ENCODE measurements at places on chromosomes 13 and 19.

- no peak for DNase-seq
These were observed 29.6 kb downstream of the ADGRE1 start for GRCh38 chr19:6916952-6917351.

DNA sequence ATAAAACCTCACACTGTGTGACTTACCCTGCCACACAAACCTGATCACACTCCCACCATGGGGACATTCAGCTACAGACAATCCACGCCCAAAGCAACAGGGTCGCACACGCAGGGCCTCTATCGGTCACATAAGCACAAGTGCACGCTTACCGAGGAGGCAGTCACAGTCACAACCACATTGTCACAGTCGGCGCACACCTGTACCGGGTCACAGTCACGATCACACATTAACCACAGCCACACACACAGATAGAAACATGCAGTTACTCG is 579 bp downstream of the ZNF566 start:
- peak; percentile 40 for DNase-seq

DNA sequence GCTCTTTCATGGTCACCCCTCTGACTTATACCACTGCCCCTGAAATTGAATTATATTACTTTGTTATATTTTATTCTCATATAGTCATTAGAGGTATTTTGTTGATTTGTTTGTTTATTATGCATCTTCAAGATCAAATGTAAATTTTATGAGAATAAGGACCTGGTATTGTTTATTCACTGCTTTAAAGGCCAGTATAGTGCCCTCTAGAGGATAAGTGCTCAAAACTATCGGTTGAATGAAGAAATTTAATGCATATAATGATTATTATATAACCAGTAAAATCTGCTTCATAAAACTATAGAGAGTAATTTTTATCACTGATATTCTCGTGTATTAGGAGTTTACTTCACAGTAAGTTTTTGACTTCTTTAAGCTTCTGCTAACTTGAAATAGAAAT is 1401.9 kb downstream of the SLITRK1 start:
- DNase-seq = no peak

DNA sequence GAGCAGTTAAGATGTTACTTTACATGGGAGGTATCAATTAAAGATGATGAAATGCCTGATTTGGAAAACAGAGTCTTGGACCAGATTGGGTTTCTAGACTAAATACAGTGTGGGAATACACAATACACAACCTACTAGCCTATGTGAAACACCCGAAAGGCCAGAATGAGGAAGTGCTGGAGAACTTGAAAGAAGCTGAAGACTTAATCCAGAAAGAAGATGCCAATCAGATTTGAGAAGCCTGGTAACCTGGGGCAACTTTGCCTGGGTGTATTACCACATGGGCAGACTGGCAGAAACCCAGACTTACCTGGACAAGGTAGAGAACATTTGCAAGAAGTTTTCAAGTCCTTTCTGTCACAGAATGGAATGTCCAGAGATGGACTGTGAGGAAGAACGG is 43.2 kb downstream of the N4BP2L1 start:
- no peak for DNase-seq

- DNase-seq = no peak
These were observed 171.9 kb downstream of the TBC1D4 start for GRCh38 chr13:75309981-75310580.

- DNase-seq = no peak
These were observed 434.7 kb downstream of the DIAPH3 start for GRCh38 chr13:59728896-59729545.

DNA sequence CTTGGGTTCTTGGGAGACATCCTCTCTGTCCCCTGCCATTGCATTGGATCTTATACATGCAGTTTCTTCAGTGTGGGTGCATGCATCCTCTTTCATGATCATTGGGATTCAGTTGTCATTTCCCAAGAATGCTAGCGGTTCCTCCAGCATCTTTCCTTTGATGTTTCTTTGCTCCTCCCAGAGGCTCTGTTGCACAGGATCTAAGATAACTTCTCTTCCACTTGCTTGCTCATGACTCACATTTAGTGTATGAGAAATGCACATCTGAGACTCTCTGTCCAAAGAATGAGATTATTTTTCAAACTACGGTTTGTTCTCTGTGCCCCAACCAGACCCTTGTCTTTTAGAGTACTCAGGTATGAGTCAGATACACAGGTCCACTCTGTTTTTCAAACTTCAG is 197.1 kb downstream of the NDFIP2 start:
- DNase-seq = no peak

GRCh38 chr19:29940971-29941585 is 961 bp upstream of the URI1 start:
- no peak for DNase-seq

GRCh38 chr19:46499692-46500091 is 4.0 kb upstream of the PNMA8B start:
- no peak for DNase-seq

DNA sequence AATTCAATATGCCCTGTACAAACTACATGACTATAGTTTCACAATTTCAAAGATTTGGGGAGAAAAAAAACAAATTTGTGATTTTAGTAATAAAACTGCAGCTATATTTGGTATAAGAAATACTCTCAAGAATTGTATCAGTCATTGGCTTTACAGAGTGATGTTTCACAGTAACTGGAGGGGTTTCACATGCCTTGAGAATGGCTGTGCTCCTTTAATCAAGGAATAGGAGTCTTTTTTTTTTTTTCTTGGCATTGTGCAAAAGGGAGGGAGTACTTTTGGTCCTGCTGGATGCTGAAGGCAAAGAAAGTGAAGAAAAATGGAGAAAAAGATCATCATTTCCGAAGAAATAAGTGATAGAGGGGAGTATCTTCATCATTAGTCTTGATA is 6.8 kb downstream of the ZNF507 start:
- DNase-seq = no peak

DNA sequence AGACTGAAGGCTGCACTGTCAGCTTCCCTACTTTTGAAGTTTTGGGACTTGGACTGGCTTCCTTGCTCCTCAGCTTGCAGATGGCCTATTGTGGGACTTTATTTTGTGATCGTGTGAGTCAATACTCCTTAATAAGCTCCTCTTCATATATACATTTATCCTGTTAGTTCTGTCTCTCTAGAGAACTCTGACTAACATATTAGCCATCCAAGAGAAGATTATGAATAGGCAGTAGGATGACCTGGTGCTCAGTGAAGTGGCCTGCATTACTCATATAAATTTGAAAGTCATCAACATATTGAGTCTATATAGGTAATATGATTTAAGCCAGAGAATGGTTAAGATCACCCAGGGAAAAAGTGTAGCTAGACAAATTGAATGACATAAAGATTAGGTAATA is 136.3 kb upstream of the UFM1 start:
- DNase-seq = no peak

DNA sequence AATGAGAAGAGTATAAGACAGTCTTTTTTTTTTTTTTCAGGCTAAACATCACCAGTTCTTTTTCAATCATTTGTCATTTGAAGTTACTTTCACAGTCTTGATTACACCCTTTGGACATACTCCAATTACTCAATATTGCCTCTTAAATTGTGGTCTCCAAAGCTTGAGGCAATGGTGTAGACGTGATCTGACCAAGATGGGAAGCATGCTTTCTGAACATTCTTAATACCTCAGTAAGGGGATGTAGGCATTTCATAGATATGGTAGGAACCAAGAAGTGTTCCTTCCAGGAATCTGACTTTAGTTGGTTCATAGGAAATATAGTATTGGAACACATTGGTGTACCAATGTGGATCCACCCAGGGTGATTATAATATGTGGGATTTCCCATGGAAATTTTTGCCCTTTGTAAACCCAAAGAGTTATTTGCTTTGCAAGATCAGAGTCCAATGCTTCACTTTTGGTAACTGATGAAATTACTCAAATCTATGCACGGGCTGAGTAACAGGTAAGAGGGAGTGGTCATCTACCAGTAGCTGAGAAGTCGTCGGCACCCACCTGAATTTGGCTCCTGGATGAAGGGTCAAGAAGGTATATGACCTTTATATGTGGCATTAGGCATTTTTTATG is 62.2 kb downstream of the ERCC5 start:
- DNase-seq = no peak

DNA sequence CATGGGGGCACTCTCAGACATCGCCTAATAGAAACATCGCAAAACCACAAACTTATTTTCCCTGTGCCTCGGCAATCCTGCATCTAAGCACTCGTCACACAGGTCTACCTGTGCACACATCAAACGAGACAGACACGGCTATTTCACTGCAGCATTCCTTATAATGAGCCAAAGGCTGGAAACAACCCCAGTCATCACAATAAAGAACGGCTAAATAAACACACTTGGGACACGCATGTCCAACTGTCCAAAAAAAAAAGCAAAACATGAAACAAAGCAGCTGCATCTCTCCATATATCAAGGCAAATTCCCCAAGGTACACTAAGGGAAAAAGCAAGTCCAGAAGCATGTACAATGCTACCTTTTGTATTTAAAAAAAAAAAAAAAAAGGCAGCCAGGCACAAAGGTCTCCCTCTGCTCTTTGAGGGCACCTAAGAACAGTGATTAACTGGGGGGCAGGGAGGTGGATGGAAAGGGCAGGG is 27.2 kb upstream of the CCNP start:
- DNase-seq = no peak

DNA sequence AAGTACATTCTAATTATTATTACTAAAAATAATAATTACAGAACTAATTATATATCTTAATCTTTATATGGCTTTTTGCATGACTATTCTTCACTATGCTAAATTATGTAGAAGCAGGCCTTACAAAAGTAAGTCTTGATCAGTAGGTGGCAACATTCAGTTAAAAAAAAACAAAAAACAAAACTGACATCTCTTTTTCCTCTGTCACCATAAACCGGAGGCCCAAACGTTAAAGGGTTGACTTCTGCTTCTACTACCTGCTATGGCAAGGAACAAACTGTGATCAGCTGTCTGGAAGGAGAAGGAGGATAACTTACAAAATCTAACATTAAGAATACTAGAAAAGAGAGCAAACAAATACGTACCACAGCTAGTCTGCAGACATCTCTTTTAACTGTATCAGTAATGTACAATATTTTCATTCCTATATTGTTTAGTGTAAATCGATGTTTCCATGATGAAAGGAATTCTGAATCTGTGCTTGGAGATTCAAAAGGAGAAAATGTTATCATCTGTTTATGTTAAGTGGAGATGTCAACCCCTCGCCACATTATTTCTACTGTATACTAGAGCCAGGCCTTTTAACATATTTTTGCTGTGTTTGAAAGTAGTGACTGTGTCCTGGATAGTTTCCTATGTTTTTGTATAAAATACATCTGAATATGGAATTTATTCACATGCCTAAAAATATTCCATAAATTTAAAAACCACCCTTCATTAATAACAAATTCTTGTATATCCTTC is 1525.4 kb downstream of the SLITRK1 start:
- no peak for DNase-seq

DNA sequence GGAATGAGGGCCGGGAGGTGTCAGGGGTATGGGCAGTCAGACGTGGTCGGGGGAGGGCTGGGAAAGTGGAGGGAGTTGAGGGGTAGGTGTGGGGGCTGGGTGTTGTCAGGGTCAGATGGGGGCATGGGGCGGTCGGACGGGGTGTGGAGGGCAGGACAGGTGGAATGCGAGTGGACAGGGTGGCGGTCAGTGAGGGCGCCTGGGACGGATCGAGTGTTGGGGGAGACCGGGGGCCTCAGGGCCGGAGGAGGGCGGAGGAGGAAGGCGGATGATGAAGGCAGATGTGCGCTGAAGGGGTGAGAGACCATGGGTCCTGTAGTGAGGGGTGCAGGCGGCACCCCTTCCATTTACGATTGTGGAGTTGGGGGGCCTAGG is 5.7 kb downstream of the TBCB start:
- DNase-seq = no peak

DNA sequence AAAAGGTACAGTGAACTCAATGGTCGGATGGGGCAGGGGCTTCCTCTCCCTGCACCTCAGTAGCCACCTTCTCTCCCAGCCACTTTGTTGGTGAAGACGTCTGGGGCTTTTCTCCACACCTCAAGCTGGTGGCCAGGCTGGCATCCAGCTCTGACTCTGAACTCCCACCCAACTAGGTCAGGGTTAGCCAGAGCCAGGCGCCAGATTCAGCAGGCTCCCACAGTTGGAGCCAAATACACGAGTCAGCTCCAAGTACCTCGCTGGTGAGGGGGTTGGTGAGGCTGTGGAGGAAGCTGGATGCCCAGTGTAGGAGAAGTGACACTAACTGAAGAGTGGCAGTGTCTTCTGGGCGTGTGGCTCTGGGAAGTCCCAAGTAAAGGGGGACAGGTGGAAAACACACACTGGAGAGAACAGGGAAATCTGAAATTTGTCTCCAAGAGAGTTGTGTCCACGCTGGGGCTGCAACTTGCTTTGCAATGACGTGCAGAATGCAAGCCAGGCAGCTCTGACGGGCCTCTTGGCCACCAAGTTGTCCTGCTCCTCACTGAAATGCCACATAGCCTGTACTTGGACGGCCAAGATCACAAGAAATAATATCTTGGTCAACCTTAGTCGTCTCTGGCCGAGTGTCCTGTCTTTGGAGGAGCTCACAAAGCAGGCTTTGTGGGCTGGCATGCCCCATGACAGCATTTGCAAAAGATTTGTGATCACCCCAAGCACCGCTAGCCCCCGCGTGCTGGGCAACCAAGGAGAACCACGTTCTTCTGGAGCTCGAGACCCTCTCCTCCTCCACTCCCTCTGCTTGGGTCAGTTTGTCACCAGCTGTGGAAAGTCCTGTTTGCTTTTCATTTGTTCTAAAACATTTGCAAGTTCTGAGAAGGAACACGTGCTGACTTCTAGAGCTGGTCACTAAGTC is 18.1 kb downstream of the SLC7A1 start:
- no peak for DNase-seq

DNA sequence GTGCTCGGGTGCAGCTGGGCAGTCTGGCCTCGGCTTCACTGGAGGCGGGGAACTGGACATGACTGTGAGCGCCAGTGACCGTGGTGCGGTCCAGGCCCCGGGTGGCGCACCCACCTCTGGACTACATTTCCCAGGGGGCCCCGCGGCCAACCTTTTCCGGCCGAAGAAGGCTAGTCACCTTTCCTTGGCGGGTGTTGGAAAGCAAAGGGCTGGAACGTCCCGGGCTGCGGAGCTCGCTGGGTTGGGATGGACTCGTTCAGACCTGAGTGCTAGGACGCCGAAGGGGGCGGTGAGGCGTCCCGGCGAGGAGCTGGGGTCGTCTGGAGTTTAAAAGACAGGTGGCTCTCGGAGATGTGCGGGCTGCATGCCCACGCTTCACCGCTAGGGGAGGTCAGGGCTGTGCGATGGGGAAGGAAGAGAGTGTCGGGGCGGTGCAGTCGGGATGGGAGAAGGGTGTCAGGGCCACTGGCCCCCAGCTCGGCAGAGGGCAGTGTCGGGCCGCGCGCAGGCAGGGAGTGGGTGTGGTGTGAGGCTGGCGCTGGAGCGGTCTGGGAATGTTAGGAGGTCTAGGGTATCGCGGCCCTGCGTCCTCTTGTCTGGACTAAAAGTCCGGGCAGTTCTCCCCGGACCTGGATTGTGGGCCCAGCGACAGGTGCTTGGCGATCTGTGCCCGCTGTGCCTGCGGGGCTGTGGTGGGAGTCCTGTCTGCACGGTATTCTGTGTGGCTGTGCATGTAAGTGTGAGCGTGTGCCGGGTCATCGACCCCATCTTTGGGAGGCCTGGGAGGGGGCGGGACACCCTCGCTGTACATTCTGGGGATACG is 57.1 kb downstream of the ZNF568 start:
- peak; percentile 51 for DNase-seq

- no peak for DNase-seq
These were observed 1.2 kb downstream of the KLF12 start for GRCh38 chr13:74132776-74133656.

- no peak for DNase-seq
These were observed 8.6 kb downstream of the GTF2F1 start for GRCh38 chr19:6384381-6384780.

GRCh38 chr13:78650717-78651083 is 8.3 kb downstream of the OBI1 start:
- no peak for DNase-seq

GRCh38 chr13:110359840-110360301 is 52.8 kb downstream of the COL4A2 start:
- no peak for DNase-seq

All from GM12864 (cell line).